ENCODE measurements at places on chromosomes 2 and 18.
A peak's percentile ranks its signal among the peaks of the same experiment; 100 is the strongest.

GRCh38 chr18:50578651-50579050 is 18.8 kb downstream of the MAPK4 start:
- no peak for DNase-seq

- no peak for DNase-seq
These were observed 281.1 kb upstream of the FN1 start for GRCh38 chr2:215716956-215717355.

- DNase-seq, result no peak
These were observed 48.6 kb upstream of the FSIP2 start for GRCh38 chr2:185689906-185690539.

- no peak for DNase-seq
These were observed 111.1 kb downstream of the FHOD3 start for GRCh38 chr18:36408606-36409005.

- DNase-seq, result no peak
These were observed 61.2 kb downstream of the NGEF start for GRCh38 chr2:232951891-232952290.

GRCh38 chr2:136351684-136352083 is 233.7 kb upstream of the CXCR4 start:
- no peak for DNase-seq

GRCh38 chr18:48827291-48828193 is 123.2 kb downstream of the SMAD7 start:
- DNase-seq, result peak; percentile 40

GRCh38 chr2:239608260-239608659 is 207.4 kb upstream of the HDAC4 start:
- no peak for DNase-seq

GRCh38 chr18:6859676-6860422 is 130.3 kb downstream of the ARHGAP28 start:
- no peak for DNase-seq

- no peak for DNase-seq
These were observed 71.8 kb downstream of the TNS1 start for GRCh38 chr2:217930761-217931563.

GRCh38 chr2:21821672-21822227 is 698.0 kb downstream of the TDRD15 start:
- no peak for DNase-seq

DNA sequence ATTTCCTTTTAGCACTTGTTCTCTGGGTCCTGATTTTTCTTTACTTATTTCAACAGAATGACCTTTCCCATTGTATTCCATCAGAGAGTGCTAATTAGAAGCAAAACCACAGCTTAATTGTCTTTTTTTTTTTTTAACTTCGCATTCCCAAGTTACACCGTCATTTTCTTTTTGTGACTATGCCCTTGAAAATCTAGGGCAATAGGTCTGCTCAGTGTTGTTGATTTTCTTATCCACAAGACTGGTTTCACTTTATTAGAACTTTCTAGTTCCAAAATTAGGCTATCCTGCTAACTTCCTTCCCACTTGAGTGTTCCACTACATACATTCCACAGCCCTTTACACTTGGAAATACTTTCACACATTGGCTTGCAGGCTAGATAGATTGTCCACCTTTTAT is 18.7 kb upstream of the ADAM17 start:
- DNase-seq, result no peak

GRCh38 chr18:25005541-25006403 is 346.2 kb downstream of the ZNF521 start:
- no peak for DNase-seq

- no peak for DNase-seq
These were observed 68.6 kb upstream of the PELI1 start for GRCh38 chr2:64212801-64213321.

DNA sequence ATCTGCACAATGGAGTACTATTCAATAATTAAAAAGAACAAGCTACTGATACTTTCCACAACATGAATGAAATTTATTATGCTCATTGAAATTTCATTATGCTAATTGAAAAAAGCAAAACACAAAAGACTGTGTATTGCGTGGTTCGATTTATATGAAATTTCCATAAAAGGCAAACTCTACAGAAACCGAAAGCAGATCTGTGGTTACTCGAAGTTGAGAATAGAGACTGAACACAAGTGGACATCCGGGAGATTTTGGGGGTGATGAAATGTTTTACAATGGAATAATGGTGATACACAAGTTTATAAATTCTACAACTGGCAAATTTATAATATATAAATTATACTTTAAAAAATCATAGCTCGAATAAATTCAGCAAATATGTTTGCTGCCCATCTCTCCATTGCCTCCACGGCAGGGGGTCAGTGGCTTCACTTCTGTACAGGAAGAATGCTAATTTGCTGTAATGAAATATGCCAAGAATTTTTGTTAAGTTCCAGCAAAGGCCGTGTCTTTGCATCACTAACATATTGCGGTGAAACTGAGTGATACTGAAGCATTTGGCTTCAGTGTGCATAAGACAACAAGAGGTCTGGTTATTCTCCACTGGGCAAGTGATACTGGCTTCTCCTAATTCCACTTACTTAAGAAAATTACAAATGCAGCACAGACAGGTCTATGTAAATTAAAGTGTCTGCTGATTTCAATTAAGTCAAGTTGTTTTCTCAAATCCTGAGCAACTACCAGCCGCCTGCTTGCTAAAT is 96.7 kb downstream of the TMEM163 start:
- no peak for DNase-seq

DNA sequence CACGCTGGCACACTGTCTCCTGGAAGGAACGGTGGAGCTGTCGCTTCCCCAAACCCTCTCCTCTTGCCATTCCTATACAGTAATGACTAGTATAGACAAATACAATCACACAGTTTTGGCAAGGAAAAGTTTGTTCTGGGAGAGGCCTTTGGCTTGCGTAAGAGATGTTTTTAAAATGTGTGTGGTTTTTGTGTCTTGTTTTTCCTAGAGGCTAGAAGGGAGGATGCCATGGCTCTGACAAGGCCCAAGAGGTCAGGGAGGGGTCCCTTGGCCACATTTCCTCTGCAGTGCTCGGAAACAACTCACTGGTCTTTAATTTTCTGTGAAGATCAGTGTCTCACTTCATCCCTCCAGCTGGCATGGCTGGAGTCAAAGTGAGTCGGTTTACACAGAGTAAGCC is 195.9 kb downstream of the SH3RF3 start:
- DNase-seq, result no peak

GRCh38 chr2:29725610-29726009 is 195.8 kb downstream of the ALK start:
- no peak for DNase-seq

- DNase-seq, result peak; percentile 39
These were observed 692 bp upstream of the TSHZ1 start for GRCh38 chr18:75209951-75210258.

DNA sequence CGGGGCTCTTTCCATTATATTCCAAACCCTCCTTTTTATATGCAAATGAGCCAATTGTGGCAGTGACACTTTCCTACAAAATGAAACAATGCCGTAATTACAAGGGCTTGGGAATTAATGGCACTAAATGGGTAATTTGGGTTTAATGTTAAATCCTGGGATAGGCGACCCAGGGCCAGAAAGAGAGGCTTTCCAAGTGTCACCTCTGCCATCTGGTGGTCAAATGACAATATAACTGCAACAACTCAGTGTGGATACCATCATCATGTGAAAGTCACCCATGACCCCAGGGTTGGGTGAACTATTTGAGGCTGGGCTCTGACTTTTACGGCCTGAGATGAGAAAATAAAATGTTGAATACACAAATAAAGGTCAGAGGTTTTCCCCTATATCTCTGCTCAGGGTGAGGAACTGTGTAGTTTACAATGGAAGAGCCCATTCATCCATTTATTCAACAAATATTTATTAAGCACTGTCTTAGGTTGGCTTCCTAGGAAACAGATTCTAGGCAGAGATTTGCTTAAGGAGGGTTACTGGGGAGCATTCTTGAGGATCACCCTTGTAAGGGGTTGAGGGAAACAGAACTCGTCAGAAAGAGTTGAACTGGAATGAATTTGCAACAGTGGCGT is 13.6 kb upstream of the THADA start:
- peak; percentile 38 for DNase-seq

GRCh38 chr2:176463546-176463945 is 194.3 kb downstream of the MTX2 start:
- DNase-seq, result no peak

- no peak for DNase-seq
These were observed 76.4 kb upstream of the MGAT5 start for GRCh38 chr2:134177351-134177931.

DNA sequence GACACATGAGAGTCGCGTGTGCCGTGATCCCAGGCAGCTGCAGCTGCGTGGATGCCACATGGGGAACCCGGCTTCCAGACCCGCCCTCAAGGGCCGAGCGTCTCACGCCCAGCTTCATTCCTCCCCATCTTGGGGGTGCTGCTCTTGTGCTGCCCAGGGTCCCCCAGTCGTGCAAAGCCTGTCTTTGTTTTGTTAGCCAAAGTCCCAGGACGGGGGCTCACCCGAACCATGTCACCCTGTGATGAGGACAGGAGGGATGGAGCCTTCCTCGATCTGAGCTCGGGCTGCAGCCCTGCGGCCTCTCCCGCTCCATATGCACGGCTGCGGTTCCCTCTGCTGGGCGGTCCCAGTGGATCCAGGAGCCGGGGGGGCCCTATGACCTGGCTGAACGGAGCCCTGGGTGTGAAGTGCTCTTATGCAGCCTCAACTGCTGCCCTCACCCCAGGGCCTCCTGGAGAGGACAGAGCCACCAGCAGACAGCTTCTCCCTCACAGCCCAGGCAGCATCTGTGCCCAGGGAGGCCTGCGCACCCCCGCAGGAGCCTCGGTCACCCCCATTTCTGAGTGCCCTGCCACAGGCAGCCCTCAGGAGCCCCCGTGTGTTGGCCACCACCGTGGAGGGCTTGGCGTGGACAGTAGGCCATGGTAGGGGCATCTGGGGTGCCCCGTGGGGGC is 99.0 kb upstream of the CTDP1 start:
- DNase-seq, result no peak

- no peak for DNase-seq
These were observed 929.5 kb downstream of the NRXN1 start for GRCh38 chr2:50102383-50102782.

- DNase-seq, result no peak
These were observed 82.9 kb downstream of the NUP35 start for GRCh38 chr2:183207110-183207509.

DNA sequence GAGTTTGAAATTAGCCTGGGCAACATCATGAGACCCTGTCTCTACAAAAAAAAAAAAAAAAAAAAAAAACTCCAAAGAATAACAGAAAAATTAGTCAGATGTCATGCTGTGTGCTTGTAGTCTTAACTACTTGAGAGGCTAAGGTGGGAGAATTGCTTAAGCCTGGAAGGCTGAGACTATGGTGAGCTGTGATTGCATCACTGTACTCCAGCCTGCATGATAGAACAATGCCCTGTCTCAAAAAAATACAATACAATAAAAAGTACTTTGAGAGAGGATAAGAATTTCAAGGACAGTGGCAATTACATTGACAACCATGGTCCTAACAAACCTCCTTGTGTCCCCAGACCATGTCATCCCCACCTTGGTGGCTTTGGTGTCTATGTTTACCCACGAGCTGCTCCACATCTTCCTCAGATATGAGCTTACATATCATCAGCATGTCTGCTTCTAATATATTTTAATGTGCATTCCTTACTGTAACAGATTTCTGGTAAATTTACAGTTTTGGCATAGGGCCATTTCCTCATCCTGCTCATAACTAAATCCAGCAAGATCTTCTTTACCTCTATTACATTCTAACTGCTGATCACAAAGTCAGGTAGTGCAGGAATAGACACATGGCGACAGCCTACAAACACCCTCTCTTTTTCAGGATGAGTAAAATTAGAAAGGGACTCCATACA is 437.7 kb upstream of the HNRNPA3 start:
- DNase-seq, result no peak

- peak; percentile 29 for DNase-seq
These were observed 81.8 kb downstream of the CERKL start for GRCh38 chr2:181575024-181575649.

- no peak for DNase-seq
These were observed 132.3 kb upstream of the RIOK3 start for GRCh38 chr18:23320709-23321236.

DNA sequence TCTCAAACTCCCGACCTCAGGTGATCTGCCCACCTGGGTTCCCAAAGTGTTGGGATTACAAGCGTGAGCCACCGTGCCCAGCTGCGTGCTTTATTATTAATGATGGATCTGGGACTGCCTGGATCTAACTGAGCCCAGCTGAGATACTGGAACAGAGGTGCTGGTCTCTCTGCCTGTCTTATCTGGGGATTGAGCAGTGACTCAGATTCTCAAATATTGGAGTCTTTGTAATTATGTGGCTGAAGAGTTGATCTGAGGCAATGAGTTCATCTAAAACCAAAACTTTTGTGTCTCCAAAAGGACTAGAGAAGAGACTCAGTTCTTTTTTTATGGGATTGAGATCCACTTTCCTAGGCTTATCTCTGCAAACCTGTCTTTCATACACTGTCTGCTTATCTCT is 16.3 kb downstream of the PLEKHB2 start:
- DNase-seq, result no peak

DNA sequence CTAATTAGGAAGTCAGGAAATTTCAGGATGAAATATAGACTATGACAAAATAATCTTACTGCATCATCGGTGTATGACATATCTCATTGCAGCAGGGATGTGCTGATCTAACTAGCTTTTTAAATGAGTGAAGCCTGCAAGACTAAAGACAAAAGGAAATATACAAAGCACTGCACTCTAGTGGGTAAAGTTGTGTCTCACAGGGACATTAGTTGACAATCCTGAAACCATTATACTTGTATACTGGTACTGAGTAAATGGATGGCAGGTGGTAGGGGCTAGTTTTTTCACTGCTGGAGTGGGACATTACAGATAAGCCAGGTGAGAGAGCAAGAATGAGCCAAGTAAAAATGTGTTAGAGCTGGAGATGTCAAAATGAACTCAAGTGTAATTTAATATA is 317.5 kb upstream of the RAB6C start:
- DNase-seq, result no peak

DNA sequence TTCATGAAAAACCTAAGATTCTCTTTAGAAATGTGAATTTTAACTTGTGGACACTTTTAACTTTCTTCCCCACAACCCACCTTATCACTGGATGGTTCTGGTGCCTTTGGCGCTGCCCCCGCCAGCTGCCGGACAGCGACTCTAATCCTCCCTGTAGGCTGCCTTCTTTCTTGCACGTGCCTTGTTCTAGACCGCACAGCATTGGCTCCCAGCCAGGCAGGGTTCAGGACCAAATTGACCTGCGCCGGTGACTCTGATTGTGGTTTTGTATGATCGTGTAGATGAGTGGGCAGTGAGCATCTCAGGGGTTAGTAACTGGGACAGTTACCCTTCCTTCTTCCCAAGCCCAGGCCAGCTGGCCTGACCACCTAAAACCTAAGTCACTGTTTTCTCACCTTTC is 106.8 kb downstream of the ASAP2 start:
- DNase-seq, result no peak

DNA sequence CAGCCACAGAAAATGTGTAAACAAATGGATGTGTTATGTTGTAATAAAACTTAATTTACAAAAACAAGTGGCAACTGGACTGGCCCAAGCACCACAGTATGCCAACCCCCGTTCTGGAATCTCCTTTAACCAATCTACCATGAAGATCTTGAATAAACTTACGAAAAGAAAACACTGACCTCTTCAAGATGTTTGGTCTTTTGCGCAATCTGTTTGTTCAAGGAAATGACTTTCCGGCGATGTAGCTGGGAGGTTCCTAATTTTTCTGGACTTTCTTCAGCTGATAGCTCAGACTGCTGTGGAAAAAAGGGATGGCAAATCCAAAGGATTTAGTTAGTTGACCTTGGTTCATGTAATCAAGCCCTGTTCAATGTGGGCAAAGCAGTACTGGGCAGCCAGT is 55.7 kb downstream of the CCDC93 start:
- DNase-seq, result no peak

- DNase-seq, result peak; percentile 23
These were observed 53.6 kb downstream of the TSHZ1 start for GRCh38 chr18:75264195-75264594.

- DNase-seq, result no peak
These were observed 87.3 kb upstream of the TLK1 start for GRCh38 chr2:171247741-171248662.
